CD8-positive, alpha-beta memory T cell (primary cell): ENCODE measurements at places on chromosomes 4 and X. TPM values are rescaled to one million over a fixed set of nuclear protein-coding genes. Genes with fewer than 3 reads are reported as not detected.

SYTL4 gene
- polyA plus RNA-seq = not detected

DNA sequence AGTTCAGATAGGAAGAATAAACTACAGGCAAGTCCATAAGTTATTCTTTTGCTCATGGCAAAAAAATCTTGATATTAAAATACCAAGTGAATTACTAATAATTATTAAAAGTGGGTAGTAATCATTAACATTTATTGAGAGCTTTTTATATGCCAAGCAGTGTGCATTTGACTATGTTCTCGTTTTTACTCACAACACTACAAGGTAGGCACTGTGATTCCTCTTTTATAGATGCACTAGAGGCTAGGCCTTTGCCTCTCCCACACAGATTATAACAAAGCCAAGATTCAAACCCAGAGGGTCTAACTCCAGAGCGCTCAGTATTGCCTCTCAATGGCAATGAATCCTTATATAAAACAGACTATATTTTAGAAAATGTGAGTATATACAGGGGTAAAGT is 254.2 kb downstream of the NAF1 start:
- no peaks in the 10 kb centered on the region for H3K4me1 ChIP-seq
- DNase-seq = no peak
- no peak overlapping the region for H3K27ac ChIP-seq
- H3K27me3 ChIP-seq = no peaks in the 10 kb centered on the region
- H3K36me3 ChIP-seq = no peaks in the 10 kb centered on the region

- no peaks in the 10 kb centered on the region for H3K4me1 ChIP-seq
- H3K4me3 ChIP-seq = no peak overlapping the region
- no peak overlapping the region for H3K27ac ChIP-seq
- H3K27me3 ChIP-seq = no peaks in the 10 kb centered on the region
These were observed 461.7 kb downstream of the RAPGEF2 start for GRCh38 chr4:159564615-159565014.

DNA sequence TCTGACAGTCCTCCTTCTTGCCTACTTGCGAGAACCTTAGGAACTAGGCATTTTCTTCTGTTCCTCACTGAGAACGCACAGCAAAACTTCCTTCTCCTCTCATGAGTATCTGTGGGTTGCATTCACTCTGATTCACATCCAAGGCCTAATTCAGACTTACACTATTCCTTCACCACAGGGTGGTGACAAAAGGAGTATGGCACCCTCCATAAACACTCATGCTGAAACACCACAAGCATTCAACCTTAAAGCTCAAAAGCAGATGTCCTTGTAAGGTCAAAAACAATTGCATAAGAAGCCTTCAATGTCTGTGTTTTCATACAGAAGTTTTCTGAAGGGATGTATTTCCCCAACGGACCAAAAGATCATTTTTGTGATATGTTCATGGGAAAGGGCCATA is 147.3 kb downstream of the CORIN start:
- no peak for DNase-seq
- H3K4me1 ChIP-seq = no peaks in the 10 kb centered on the region
- no peak overlapping the region for H3K27ac ChIP-seq
- H3K27me3 ChIP-seq = no peaks in the 10 kb centered on the region

- H3K4me3 ChIP-seq = no peak overlapping the region
- no peaks in the 10 kb centered on the region for H3K36me3 ChIP-seq
- no peaks in the 10 kb centered on the region for H3K27me3 ChIP-seq
- no peaks in the 10 kb centered on the region for H3K4me1 ChIP-seq
- no peak for DNase-seq
- H3K27ac ChIP-seq = no peak overlapping the region
These were observed 167.4 kb upstream of the LDB2 start for GRCh38 chr4:17065821-17066220.

DNA sequence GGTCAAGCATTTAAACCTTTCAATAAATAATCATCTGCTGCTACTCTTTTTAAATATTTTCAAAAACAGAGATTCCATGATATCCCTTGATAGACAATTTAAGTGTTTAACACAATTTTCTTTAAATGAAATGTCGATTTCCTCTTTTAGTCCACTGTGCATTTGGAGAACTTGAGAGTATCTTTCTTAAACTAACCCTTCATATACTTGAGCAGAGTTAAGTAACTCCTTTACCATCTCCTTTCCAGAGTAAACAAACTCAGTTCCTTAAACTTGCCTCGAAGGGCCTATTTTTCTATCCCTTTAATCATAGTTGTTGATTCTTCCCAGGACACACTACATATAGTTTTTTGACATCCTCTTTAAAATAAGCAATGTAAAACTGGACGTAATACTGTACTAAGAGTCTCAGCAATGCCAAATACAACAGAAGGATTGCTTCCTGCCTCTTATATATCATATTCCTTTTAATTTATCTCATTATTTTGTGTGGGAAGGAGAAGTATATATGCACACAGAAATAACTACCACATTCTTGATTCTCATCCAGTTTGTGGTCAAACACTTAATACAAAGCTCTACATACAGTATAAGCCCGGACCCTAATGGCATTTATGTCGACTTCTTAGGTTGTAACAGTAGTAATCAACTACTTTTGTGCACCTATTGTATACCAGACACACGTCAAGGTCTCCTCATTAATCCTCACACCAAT is 22.8 kb downstream of the RAB28 start:
- no peak for DNase-seq
- H3K27ac ChIP-seq = no peak overlapping the region
- no peaks in the 10 kb centered on the region for H3K36me3 ChIP-seq
- H3K4me3 ChIP-seq = no peak overlapping the region

GRCh38 chrX:40933706-40934425 is 151.4 kb upstream of the USP9X start:
- no peak for DNase-seq
- H3K27me3 ChIP-seq = no peaks in the 10 kb centered on the region
- peaks cover 9% of the 10 kb centered on the region for H3K4me1 ChIP-seq
- H3K36me3 ChIP-seq = no peaks in the 10 kb centered on the region
- peak overlapping the region; percentile 32 for H3K4me3 ChIP-seq

PWWP3B gene
- not detected for polyA plus RNA-seq

DNA sequence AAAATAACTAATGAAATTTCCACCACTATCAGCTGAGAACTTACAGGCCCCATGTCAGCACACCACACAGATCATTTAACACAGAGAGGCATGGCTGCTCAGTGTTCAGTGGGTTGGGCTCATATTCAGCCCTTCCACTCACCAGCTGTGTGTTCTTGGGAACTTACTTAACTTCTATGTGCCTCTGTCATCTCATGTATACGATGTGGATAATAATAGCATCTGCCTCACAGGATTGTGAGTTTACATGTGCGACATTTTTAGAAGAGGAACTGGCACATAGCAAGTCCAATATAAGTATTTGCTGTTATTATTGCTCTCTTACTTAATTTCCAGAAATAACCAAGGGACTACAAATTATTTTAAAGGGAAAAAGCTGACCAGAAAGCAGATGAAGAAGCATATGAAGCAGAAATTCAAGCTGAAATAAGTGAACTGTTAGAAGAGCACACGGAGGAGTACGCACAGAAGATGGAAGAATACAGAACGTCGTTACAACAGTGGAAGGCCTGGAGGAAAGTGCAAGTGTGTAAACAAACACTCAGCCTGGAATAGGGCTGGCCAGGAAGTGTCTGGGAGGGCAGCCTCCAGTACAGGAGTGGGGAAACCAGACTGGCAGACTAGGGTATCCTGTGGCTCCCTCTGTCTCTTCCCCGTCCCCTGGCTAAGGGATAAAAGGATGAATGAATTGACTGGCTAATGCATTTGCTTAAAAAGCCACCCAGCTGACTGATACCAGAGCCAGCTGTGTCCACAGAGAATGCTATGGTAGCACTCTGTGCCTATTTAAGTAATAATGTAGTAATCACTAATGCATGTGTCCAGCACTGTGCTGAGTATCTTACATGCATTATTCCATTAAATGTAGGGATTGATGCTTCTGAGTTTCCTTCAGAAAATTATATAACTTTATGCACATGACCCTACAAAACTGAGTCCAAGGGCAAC is 67.1 kb downstream of the CC2D2A start:
- H3K27ac ChIP-seq = no peak overlapping the region
- H3K4me3 ChIP-seq = no peak overlapping the region
- H3K36me3 ChIP-seq = no peaks in the 10 kb centered on the region
- no peaks in the 10 kb centered on the region for H3K4me1 ChIP-seq

DNA sequence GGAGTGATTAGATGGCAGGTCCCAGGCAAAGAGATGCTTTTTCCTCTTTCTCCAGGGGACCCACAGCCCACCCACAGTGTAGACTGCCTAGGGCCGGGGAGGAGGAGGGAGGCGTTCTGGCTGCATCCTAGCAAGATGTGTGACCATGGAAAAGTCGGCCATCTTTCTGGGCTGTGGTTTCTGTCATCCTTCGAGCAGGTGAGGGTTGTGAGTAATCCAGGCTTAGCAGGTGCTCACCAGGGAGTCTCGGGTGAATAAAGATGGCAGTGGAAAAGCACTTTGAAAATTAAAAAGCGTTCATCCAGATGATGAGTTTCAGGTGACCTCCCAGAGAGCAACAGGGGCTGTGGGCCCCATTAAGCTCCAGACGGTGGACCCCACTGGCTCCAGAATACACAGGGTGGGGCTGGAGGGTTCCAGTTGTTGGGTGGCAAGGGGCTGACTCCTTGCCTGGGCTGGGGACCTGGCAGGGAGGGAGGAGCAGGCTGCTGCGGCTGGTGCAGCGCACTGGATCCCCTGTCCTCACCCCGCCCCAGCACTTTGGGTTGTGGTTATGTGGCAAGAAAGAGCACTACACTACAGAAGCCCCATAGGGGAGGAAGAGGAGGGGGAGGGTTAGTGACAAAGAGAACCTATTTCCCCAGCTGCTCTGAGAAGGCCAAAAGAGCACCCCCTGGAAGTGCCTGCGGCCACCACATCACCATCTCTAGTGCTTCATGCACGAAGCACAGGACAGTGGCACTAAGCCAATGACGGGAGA is 23.7 kb downstream of the ELF4 start:
- no peaks in the 10 kb centered on the region for H3K36me3 ChIP-seq
- H3K27me3 ChIP-seq = no peaks in the 10 kb centered on the region
- peaks cover 52% of the 10 kb centered on the region for H3K4me1 ChIP-seq
- peak overlapping the region; percentile 3 for H3K27ac ChIP-seq

GRCh38 chr4:185508181-185508580 is 27.1 kb downstream of the PDLIM3 start:
- H3K4me1 ChIP-seq = peaks cover 6% of the 10 kb centered on the region
- H3K4me3 ChIP-seq = no peak overlapping the region
- H3K36me3 ChIP-seq = no peaks in the 10 kb centered on the region
- no peaks in the 10 kb centered on the region for H3K27me3 ChIP-seq
- no peak for DNase-seq
- no peak overlapping the region for H3K27ac ChIP-seq

GRCh38 chr4:2946812-2947600 is 16.2 kb downstream of the NOP14 start:
- H3K4me1 ChIP-seq = no peaks in the 10 kb centered on the region
- no peak overlapping the region for H3K4me3 ChIP-seq
- DNase-seq = no peak
- no peaks in the 10 kb centered on the region for H3K27me3 ChIP-seq

DNA sequence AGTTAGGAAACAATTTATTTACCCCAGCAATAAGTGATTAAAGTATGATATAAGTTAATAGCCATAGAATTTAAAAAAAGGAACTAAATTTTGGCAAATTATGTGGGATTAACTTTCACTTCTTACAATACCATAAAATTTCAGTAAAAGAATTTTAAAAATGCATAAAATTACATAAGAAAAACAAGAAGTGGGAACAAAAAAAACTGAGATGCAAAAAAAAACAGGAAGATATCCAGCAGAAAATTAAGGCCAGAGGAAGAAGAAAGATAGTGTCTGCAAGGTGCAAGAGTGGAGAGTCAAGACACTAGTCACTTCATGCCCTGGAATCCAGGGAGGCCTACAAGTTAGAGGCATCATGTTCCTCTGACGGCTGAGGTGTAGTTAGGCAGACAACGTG is 184.2 kb downstream of the GASK1B start:
- H3K4me1 ChIP-seq = no peaks in the 10 kb centered on the region
- no peaks in the 10 kb centered on the region for H3K36me3 ChIP-seq
- H3K27me3 ChIP-seq = no peaks in the 10 kb centered on the region
- no peak overlapping the region for H3K4me3 ChIP-seq
- no peak overlapping the region for H3K27ac ChIP-seq

DNA sequence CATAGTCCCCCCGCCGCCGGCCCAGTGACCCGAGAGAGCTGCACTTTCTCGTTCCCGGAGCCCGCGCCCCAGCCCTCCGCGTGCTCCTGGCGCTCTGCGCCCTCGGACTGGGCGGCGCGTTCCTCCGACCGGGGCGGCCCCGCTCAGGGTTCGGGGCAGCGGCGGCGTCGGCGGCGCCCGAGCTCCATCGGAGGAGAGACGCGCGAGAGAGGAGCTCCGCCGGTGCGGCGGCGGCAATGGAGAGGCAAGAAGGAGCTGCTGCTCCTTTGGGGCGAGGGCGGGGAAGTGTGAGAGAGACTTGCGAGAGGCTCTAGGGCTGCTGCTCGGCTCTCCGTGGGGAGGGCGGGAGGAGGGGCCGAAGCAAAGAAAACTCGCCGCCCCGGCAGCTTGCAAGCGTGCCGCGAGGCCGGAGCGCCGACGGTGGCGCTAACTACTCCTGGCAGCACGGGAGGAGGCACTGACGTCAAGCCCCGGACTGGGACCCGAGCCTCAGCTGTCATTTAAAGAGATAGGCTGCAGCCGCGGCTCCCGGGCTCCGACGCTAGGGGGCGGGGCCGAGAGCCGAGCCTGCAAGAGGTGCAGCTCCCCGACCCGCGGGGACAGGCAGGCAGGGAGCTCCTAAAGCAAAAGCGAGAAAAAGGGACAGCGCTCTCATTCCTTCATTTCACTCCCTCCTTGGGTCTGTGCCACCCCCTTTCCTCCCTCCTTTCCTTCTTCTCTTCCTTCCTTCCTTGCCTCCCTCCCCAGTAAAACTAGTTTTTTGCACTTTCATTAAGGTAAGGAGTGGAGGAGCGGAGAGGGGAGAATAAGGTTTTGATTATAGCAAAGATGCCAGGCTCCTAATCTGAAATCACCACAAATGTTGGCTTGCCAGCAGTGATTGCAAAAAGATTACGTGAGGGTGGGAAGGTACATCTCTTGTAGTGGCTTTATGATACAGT is at the start of gene KCTD8:
TSS of gene KCTD8 (minus strand) at position 289 of the 941 bp plus-strand sequence.
- H3K27me3 ChIP-seq = peaks cover 10% of the 10 kb centered on the region
- DNase-seq = no peak
- H3K4me3 ChIP-seq = peak within 1 kb of the TSS; percentile 37
- H3K27ac ChIP-seq = no peak within 1 kb of the TSS
- no peaks in the 10 kb centered on the region for H3K36me3 ChIP-seq

DNA sequence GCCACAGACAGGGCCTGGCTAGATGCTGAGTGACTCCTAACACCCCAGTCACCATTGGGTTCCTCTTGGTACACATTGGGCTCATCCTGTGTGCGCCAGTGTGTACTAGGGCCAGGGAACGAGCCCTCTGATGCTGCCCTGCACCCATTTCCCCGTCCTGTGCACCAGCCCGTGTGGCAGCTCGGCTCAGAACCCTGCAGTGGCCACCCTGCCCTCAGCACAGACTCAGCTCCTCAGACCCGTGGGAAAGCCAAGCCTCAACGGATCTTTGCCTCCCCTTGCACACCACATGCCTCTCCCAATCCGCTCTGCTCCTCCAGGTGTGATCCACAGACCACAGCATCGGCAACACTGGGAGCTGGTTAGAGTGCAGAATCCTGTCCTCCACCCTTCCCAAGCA is 38.6 kb downstream of the EVC start:
- no peaks in the 10 kb centered on the region for H3K27me3 ChIP-seq
- H3K4me3 ChIP-seq = no peak overlapping the region
- H3K27ac ChIP-seq = no peak overlapping the region
- DNase-seq = no peak
- H3K36me3 ChIP-seq = no peaks in the 10 kb centered on the region
- no peaks in the 10 kb centered on the region for H3K4me1 ChIP-seq

GRCh38 chr4:137694138-137694537 is 161.8 kb upstream of the PCDH18 start:
- no peaks in the 10 kb centered on the region for H3K27me3 ChIP-seq
- no peaks in the 10 kb centered on the region for H3K36me3 ChIP-seq
- no peaks in the 10 kb centered on the region for H3K4me1 ChIP-seq
- no peak overlapping the region for H3K4me3 ChIP-seq
- no peak overlapping the region for H3K27ac ChIP-seq
- DNase-seq = no peak
